ENCODE measurements at places on chromosomes 5 and 9. TPM values are rescaled to one million over a fixed set of nuclear protein-coding genes. Genes with fewer than 3 reads are reported as not detected.

DNA sequence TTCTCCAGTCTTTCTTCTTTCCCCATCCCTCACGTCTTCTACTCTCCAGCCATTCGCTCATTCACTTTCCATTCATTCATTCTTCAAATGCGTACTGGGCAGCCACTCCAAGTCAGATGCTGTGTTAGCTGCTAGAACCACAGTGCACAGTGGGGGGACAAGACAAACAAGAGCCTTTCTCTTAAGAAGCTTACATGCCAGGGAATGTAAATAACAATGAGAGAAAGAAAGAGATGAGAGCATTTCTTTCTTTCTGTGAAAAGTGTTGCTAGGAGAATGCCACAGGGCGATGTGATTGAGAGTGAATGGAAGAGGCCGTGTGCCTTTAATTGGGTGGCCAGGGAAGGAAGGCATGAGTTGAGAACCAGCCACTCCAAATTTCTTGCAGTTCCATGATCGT lies 46.3 kb upstream of the SMIM23 start:
- no peaks in the 10 kb centered on the region for H3K36me3 ChIP-seq
- H3K4me3 ChIP-seq: no peak overlapping the region
- H3K27ac ChIP-seq: no peak overlapping the region
- H3K4me1 ChIP-seq: peaks cover 8% of the 10 kb centered on the region
- no peak for DNase-seq
- H3K27me3 ChIP-seq: no peaks in the 10 kb centered on the region

DNA sequence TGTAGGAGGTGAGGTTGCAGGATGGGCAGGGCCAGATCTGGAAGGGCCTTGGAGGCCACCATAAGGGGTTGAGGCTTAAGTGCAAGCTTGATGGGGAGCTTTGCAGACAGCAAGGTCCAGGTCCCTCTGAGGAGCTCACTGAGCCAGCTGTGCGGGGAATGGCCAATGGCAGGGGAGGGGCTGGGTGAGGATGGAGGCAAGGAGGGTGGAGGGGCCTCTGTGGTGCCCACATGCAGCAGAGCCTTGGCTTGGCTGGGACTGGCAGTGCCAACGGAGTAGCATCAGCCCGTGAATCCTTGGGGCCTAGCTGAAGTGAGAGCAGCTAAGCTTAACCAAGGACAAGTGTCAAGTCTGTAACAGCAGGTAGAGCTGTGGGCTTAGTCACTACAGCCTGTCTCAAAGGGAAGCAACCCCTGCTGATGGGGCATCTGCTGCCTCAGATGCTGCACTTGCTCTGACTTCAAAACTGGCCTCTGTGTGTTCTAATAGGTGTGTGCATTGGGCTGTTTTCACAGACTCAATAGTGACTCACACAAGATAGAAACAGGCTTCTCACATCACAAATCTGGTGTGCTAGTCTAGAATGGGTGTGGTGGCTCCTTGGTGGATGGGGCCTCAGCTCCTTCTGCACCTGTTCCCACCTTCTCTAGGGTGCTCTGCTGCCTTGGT lies 16.3 kb downstream of the GALNT12 start:
- DNase-seq: no peak
- no peaks in the 10 kb centered on the region for H3K27me3 ChIP-seq
- H3K27ac ChIP-seq: no peak overlapping the region
- peaks cover 3% of the 10 kb centered on the region for H3K36me3 ChIP-seq
- no peak overlapping the region for H3K4me3 ChIP-seq

DNA sequence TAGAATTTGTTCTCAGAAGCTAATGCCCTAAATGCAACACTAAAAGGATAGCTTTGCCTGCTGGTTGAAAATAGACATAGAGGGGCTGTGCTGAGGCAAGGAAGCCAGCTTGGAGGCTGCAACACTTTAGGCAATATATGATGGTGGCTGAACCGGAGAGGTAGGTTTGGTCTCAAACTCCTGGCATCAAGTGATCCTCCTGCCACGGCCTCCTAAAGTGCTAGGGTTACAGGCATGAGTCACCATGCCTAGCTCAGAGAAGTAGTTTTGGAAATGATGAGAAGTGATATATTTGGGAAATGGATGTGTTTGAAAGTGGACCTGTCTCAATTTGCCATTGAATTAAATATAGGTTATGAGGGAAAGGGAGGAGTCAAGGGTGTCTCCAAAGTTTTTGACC lies 10.0 kb downstream of the DUSP1 start:
- H3K4me3 ChIP-seq: no peak overlapping the region
- DNase-seq: no peak
- no peak overlapping the region for H3K27ac ChIP-seq
- no peaks in the 10 kb centered on the region for H3K27me3 ChIP-seq
- peaks cover 14% of the 10 kb centered on the region for H3K4me1 ChIP-seq
- no peaks in the 10 kb centered on the region for H3K36me3 ChIP-seq

DNA sequence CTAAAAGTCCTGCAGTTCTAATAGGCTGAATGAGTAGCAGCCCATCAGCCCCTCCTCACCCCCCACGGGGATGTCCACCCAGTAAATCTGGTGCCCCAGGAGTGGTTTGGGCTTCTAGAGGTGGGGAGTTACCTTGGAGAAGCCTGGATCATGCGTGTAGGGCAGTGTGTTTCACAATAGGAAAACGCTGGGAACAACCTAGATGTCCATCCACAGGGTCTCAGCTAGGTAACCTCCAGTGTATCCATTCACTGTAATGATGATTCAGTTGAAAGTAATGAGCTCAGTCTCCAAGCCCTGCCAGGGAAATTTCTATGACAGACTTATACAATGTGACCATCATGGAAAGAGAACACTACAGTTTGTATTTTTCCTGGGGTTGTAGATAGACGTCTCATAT lies 51.8 kb downstream of the NDST1 start:
- DNase-seq: no peak
- H3K36me3 ChIP-seq: peaks cover 20% of the 10 kb centered on the region
- H3K27me3 ChIP-seq: no peaks in the 10 kb centered on the region

- no peak for DNase-seq
- H3K4me1 ChIP-seq: peaks cover 4% of the 10 kb centered on the region
- no peaks in the 10 kb centered on the region for H3K27me3 ChIP-seq
- H3K27ac ChIP-seq: no peak overlapping the region
- H3K36me3 ChIP-seq: no peaks in the 10 kb centered on the region
These were observed 69.6 kb downstream of the CWC27 start for GRCh38 chr5:64838376-64838775.

GRCh38 chr9:114806526-114806900 lies 674 bp upstream of the TNFSF15 start:
- no peak for DNase-seq
- peak overlapping the region; percentile 77 for H3K27ac ChIP-seq
- H3K4me1 ChIP-seq: peaks cover 32% of the 10 kb centered on the region
- no peaks in the 10 kb centered on the region for H3K27me3 ChIP-seq

GRCh38 chr5:107337281-107337680 lies 333.5 kb downstream of the EFNA5 start:
- H3K27me3 ChIP-seq: no peaks in the 10 kb centered on the region
- no peaks in the 10 kb centered on the region for H3K4me1 ChIP-seq
- H3K36me3 ChIP-seq: no peaks in the 10 kb centered on the region
- no peak overlapping the region for H3K4me3 ChIP-seq
- DNase-seq: no peak

GRCh38 chr9:115369322-115369957 lies 251.5 kb upstream of the TNC start:
- no peak overlapping the region for H3K27ac ChIP-seq
- H3K4me1 ChIP-seq: no peaks in the 10 kb centered on the region
- no peaks in the 10 kb centered on the region for H3K27me3 ChIP-seq

GRCh38 chr5:80662108-80662507 lies 7.3 kb upstream of the DHFR start:
- no peak for DNase-seq
- H3K4me1 ChIP-seq: no peaks in the 10 kb centered on the region
- no peak overlapping the region for H3K4me3 ChIP-seq

- no peaks in the 10 kb centered on the region for H3K36me3 ChIP-seq
- no peak overlapping the region for H3K27ac ChIP-seq
- DNase-seq: no peak
- H3K4me1 ChIP-seq: no peaks in the 10 kb centered on the region
- no peaks in the 10 kb centered on the region for H3K27me3 ChIP-seq
- H3K4me3 ChIP-seq: no peak overlapping the region
These were observed 169.7 kb upstream of the MAST4 start for GRCh38 chr5:66426259-66427138.

DNA sequence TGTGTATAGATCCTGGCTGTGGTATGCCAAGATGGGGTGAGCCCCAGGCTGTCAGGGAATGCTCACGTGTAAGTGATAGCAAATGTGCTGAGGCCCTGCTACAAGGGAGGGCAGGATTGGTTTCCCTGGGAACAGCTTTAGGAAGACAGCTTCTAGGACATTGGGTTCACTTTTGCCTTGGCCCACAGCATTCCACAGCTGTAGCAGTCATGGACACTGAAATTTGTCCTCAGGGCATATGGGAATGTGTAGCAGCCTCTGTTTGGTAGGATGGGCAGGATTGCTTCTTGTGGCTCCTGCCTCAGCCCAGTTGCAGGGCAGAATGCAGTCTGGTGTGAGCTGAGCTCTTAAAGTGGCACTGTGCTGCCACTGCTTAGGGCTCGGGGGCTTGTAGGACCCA lies 1061.7 kb upstream of the WWC1 start:
- H3K36me3 ChIP-seq: no peaks in the 10 kb centered on the region
- H3K4me1 ChIP-seq: no peaks in the 10 kb centered on the region
- H3K4me3 ChIP-seq: no peak overlapping the region

ZNF169 gene
- total RNA-seq: 6.0 TPM

SLCO4C1 gene
- total RNA-seq: 36.9 TPM

C5orf63 gene
- 10.1 TPM for total RNA-seq
